MCF 10A (cell line): ENCODE measurements at places on chromosomes 16 and 17. TPM values are rescaled to one million over a fixed set of nuclear protein-coding genes. Genes with fewer than 3 reads are reported as not detected.

- no peak for DNase-seq
Observed at GRCh38 chr17:43737722-43738121, 20.9 kb downstream of the SOST start.

- DNase-seq: peak; percentile 33
Observed at GRCh38 chr16:3235856-3236669, 1.1 kb upstream of the ZNF200 start.

DNA sequence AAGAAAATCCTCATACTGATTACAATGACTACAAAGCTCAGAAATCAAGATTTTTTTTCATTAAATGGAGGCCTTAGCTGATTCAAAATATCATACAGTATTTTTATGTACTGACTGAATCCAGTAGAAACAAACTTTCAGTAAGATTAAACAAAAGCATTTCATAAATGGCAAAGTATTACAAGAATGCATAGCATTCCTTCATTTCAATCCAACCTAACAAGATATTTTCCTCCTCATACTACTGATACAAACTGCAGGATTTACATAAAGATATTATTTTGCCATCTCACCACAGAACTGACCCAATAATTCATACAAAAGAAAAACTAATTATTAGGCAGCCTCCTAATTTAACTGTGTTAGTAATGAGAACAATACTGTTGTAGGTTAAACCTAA, 6.2 kb upstream of the KANSL1 start:
- DNase-seq: no peak

GRCh38 chr16:84519855-84520254, 15.4 kb upstream of the MEAK7 start:
- no peak for DNase-seq

GRCh38 chr17:13027246-13027645, 9.4 kb upstream of the ELAC2 start:
- DNase-seq: no peak

GRCh38 chr16:3732171-3732570, 14.8 kb upstream of the TRAP1 start:
- no peak for DNase-seq

Gene ABCA5
- 7.6 and 9.6 TPM in 2 replicates for total RNA-seq

Gene KRTAP3-1
- not detected in 2 replicates for total RNA-seq

Gene UNC45B
- not detected in 2 replicates for total RNA-seq

Gene CHMP6
- total RNA-seq: 19.5 and 22.6 TPM in 2 replicates
